Mesothelial cell of epicardium (in vitro differentiated cells): ENCODE measurements at places on chromosomes 6 and 20.
A peak's percentile ranks its signal among the peaks of the same experiment; 100 is the strongest.

GRCh38 chr6:5898102-5898501 lies 108.6 kb downstream of the NRN1 start:
- DNase-seq: no peak

- no peak for DNase-seq
Measured at GRCh38 chr6:100796049-100796823, 84.9 kb downstream of the ASCC3 start.

DNA sequence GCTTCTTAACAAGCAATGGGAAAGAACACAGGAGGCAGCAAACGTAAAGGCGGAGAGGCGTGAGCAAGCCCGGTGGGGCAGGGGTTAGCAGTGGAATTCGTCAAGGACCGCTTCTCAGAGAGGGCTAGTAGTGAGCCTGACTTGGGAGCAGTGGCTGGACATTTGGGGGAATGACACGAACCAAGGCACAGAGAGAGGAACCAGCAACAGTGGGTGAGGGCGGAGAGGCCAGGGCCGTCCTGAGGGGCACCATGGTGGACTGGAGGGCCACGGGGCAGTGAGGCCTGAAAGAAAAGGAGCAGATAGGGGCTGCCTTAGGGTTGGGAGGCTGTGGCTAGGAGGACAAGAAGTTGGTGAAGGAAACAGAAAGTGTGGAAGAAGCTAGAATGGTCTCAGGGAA lies 12.1 kb upstream of the ARID1B start:
- no peak for DNase-seq

DNA sequence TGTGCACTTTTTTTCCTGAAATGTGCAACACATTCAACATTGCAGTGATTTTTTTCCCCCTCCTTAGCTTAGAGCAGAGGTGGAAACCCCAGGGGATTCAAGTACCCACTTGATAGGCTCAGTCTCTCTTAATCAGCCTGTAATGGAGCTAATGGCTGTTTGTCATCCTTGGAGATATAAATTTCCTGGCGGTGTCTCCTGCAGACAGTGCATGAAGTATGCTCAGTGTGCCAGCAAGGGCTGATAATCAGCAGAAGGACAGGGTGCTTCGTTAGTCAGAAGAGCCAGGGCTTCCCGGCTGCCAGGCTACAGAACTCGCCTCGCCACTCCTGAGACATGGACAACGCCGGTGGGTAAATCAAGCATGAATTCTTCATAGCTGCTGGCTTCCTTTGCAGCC lies 69.8 kb upstream of the PHACTR2 start:
- DNase-seq: no peak

- no peak for DNase-seq
Measured at GRCh38 chr20:21681234-21681921, 24.1 kb upstream of the PAX1 start.

- no peak for DNase-seq
Measured at GRCh38 chr20:5065879-5066383, 53.8 kb downstream of the PCNA start.

GRCh38 chr20:49878977-49879376 lies 36.4 kb downstream of the SPATA2 start:
- no peak for DNase-seq

GRCh38 chr6:112321941-112322424 lies 25.1 kb upstream of the RFPL4B start:
- DNase-seq: no peak

GRCh38 chr6:73984571-73985210 lies 288.7 kb downstream of the CD109 start:
- no peak for DNase-seq

DNA sequence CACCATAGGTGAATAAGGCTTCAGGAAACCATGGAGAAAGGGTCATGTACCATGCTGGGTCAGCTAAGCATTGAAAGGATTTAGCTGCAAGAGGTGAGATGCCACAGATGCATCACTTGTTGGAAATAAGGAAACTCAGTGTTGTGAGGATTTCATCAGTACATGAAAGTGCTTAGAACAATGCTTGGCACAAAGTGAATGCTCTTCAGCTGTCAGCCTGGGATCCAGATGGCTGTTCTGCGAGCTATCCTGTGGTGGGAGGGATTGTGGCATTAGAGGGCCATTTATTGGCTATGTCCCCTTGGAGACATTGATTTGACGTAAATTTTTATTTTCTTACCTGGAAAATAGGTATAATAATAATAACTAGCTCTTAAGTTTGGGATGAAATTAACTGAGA lies 53.0 kb downstream of the ELOVL2 start:
- DNase-seq: no peak

DNA sequence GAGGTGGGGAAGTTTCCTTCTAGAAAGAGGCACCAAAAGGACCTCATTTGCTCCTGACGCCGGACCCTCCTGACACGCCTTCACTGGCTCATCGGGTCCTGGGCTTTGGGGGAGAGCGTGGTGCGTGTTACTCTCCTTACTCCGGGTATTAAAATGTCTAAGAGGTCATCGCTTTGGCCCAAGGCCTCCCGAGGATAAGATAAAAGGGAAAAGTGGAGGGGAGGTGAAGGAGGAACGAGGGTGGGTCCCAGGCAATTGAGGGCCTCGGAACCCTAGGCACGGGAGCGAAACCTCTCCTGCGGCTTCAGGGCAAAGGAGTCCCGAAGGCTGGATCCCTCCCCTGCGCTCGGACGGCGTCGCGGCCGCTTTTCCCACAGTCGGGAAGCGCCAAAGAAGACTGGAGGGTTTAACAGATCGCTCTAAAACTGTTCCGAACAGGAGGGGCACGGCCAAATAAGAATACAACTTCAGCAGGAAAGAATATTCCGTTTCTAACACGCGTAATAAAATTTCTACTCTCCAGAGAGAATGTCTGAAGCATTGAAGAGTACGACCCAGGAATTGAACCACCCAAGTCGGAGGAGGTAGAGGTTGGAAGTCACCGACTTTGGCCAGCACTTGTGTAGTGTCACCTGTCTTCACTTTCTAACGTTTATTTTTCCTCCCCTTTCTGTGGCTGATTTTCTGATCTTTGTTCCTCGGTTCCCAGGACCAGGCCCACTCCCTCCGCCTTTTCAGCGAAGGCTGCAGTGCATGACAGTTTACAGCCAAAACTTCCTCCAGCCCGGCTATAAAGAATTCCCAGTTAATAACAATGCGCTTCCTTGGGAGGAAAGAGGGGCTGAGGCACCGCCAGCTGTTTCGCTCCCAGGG lies 2.1 kb upstream of the TBXT start:
- no peak for DNase-seq

DNA sequence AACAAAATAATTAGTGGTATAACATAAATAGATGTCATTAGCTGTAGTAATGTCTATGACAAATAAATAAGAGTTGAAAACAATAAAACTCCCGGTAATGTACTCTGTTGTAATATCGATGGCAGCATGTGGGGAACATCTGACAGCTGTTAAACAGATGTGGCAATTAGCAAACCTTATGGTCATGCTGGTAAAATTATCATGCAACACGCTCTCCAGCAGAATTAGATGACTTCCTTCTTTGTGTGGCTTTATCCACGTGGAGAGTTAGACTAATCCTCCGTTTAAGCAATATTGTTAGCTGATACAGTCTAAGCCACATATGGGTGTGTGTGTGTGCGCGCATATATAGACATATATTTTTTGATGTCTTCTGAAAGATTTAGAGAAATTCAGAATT lies 77.7 kb upstream of the ZFP64 start:
- no peak for DNase-seq

DNA sequence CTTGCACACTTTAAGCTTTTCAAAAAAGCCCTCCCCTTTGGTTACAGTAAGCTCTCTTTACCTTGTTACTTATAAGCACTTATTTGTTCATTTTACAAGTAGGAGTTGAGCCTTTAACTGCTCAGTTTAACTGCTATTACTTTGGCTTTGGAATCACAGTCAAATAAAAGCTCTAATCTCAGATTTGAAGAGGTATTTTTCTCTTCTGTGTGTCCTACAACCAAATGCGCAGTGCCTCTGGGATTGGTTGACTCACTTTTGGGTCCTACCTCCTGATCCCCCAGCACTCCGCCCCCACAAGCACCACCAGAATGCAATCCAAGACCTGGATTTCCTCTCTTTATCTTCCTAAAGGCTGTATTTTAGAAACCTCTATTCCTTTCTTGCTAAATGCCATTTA lies 2.5 kb downstream of the NCOA7 start:
- DNase-seq: no peak

GRCh38 chr6:72783666-72784065 lies 161.8 kb downstream of the KCNQ5 start:
- DNase-seq: no peak

DNA sequence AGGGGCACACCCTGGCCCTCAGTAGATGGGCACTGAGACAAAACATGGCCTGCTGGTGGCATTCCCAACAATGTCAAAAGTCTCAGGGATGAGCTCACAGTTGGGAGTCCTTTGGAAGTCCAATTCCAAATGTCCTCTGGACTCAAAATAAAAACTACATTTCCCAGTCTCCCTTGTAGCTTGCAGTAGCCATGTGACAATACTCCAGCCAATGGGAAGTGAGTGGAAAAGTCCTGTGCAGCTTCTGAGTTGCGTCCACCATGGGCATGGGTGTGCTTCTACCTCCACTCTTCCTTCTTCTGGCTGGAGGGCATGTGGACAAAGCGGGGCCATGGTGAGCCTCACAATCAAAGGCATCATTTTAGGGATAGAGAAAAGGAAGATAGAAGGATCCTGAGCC lies 5.8 kb upstream of the ADAM33 start:
- DNase-seq: no peak

GRCh38 chr6:63819831-63820230 lies 184.2 kb downstream of the PHF3 start:
- DNase-seq: no peak

- DNase-seq: no peak
Measured at GRCh38 chr6:155378276-155378675, 64.0 kb upstream of the TFB1M start.

- DNase-seq: no peak
Measured at GRCh38 chr6:67971812-67972211, 663.3 kb upstream of the ADGRB3 start.

- DNase-seq: no peak
Measured at GRCh38 chr20:61037498-61037897, 214.6 kb upstream of the CDH4 start.

DNA sequence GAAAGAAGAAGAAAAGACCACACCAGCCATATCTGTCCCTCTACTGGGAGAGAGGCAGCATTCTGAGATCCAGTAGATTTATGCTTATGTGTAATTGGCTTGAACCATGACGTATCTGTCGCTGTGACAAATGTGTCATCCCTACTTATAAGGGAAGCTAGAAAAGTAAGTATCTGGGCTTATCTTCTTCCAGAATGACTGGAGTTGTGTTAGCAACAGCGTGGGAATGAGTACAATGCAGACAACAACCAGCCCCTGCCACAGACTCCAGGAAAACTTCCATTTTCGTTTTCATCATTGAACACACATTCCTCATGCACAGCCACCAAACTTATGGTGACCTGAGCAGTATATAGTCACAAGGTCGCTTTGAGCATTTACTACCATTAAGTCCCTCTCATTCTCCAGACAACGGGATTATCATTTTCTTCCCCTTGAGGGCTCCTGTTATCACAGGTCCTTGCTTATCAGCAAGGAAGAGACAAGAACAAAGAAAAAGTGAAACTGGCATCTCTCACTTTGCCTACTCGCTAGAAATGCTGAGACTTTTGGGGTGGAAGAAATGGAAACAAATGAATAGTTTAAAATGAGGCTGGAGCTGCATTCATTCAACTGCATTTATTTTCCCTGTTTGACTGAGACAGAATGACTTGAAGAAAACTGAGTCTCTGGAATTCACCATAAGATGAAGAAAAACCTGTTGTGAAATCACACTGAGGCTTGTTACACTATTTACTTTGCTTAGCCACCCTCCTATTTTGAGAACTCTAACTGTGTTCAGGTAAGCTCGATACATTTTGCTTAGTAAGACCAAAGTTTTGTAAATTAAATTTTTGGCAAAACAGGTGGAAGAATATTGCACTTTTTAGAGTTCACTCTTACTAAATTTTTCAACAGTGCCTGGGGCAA lies 149.3 kb upstream of the FOXQ1 start:
- DNase-seq: no peak

DNA sequence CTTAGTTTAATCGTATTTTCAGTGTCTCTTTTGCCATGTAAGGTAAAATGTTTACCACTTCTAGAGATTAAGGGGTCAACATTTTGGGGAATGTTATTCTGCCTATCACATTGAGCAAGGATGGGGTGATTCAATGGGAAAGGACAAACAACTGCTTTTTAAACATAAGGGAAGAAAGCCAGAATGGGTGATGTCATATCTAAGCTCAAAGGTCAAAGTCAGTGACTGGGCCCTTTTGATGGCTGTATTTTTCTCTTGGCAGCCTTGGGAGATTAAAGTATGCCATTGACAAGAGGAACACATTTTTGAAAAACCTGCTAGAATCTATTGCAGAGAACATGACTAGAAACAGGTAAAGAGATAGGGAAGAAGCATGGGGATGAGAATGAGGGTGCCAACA lies 477.3 kb upstream of the IRAK1BP1 start:
- no peak for DNase-seq

DNA sequence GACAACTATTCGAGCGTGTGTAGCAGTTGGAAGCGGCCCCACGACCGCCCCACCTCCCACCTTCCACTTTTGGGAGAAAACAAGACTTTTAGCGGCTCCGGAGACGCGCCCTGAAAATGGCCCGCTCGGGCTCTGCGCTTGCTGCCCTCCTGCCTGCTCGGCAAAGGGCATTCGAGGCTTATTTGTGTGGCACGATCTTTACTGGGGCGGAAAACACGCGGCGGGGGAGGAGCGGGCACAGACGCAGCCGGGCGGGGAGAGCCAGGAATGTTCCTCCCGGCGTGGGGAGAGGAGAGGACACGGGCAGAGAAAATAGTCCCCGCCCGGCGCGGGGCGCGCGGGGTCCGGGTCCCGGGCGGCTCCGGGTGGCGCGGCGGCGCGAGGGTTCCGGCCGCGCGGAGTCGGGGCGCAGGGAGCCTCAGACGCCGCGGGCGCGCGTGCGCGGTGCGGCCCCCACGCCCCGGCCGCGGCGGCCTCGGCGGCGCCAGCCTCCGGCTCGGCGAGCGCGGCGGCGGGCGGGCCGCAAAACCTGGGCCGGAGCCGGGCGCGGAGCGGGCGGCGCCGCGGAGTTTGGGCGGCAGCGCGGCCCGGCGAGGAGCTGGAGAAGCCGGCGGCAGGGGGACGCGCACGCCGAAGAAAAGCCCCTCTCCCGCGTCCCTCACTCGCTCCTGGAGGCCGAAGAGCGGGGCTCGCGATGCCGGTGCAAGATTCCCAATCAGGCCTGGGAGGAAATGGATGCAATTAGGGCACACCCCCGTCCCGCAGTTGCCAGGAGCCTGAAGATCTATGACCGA lies 90.0 kb upstream of the ARID1B start:
- peak; percentile 69 for DNase-seq
